NCI-H1436 (cell line): ENCODE measurements at places on chromosomes 2 and 18.

DNA sequence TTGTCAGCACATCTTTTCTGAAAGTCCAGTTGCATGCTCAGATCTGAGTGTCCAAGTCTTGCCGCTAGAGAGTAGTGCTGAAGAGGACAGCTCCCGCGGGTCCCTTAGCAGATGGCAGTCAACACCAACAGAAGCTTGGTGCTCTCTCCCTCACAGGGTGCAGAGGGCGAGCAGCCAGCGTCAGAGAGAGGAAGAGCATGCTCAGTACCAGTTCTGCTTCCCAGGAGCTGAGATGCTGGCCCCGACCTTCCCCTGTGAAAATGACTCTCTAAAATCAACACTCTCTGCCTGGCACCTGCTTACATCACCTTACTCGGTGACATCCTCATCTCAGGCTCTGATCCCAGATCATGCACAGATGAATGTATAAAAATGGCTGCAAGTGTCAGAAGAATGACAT is 86.0 kb upstream of the TWIST2 start:
- no peak for DNase-seq

DNA sequence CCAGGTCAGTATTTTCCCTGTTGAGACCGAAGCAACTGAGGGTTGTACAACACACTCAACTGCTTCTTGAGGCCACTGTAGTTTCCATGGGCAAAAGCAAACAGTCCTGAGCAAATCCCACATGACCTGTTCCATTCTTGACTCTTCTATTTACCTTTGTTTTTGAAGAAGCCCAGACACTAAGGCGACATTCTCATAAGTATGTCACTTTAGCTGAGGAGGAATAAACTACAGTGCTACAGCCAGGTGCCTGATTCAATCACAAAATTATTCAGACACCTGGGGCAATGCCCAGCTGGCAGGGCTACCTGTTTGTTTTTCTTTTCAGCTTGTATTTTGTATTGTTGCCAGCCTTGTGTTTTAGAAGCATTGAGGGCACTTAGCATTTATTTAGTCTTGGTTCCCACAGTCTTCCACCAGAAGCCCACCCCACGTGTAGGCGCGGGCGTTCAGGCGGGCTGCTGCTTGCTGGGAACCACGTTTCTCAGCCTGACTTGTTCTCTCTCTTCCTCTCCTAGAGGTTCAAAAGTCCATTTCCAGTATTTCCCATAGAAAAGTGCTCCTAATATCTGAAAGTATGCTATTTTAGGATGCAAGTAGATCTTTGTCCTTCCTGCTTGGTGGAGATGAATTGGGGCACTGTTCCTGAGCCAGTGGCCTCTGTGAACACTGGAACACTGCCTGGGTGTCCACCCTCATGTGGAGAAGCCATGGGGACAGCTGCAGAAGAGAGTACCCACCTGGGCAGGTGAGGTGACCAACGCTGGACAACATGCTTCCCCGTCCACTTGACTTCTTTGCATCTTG is 99.0 kb upstream of the COPS8 start:
- peak; percentile 55 for DNase-seq

DNA sequence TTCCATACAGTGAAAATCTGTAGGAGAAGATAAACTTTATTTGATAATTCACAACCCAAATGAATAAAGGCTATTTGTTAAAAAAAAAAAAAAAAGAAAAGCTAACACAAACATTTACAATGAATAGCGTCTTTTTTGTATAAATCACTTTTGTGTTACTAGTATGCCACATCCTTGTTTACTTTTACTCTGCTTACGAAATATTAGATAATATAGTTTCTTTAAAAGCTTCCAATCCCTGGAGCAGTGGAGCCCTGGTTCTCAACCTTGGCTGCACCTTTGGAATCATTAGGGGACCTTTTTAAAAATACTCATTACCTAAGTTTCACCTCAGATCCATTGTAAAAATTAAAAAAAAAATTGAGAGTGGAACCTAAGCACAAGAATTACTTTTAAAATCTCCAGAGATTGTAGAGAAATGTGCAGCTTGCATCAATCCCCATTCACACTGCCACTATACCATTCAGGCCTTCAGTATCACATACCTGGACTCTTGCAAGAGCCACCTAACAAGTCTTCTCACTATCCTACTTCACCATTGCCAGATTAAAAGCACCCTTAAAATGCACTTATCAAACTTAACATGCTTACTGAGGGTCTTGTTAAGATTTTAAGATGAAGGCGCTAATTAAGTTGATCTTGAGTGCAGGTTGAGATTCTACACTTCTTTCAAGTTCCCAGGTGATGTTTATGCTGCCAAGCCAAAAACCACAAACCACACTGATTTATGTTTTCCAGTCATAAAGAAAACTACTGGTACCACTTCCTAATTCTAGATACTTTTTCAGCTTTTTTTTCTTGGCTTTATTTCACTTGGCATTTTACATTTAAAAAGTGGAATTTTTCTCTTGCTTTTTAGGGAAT is 59.7 kb upstream of the ZC3H15 start:
- no peak for DNase-seq

- peak; percentile 82 for DNase-seq
These were observed 107.9 kb downstream of the KLHL29 start for GRCh38 chr2:23492921-23493320.

DNA sequence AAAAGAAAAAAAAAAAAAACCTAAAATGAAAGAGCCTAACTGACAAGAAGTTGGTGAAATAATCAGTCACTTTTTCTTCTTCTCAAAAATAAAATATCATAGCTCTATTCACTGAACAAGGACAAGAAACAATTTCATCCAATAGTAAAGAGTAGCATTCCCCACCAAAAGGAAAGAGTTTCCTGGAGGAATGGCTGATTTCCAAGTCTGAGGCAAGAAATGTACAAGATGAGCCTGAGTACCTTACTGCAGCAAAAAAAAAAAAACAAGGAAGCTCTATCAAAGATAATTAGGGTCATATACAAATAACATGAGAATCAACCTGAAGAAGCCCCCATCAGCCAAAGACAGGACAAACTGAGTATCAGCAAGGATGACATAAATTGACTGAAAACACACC is 11.5 kb downstream of the ROCK1 start:
- no peak for DNase-seq

- no peak for DNase-seq
These were observed 205.3 kb downstream of the ANAPC1 start for GRCh38 chr2:111678651-111679050.

- no peak for DNase-seq
These were observed 387.6 kb upstream of the TNP1 start for GRCh38 chr2:217247476-217247875.

GRCh38 chr2:9720352-9721093 is 89.7 kb upstream of the YWHAQ start:
- DNase-seq = peak; percentile 87

DNA sequence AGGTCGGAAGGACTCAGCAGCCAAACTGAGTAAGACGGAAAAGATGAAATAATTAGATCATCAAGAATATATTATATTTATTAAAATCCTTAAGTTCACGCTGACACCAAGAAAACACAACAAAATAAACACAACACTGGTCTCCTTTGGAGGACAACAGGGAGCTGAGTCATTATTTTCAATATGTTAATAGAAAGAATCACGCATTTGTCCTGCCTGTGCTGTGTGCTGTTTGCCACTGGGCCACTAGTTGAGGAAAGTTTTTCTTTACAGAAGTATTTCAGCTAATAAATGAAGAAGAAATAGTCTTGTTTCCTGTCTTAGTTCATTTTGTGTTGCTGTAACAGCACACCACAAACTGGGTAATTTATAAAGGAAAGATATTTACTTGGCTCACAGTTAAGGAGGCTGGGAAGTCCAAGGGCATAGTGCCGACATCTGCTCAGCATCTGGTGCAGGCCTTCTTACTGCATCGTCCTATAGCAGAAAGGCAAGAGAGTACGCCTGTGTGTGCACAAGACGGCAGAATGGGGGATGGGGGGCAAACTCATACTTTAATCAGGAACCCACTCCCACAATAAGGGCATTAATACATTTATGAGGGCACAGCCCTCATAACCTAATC is 88.0 kb downstream of the TCF7L1 start:
- no peak for DNase-seq

DNA sequence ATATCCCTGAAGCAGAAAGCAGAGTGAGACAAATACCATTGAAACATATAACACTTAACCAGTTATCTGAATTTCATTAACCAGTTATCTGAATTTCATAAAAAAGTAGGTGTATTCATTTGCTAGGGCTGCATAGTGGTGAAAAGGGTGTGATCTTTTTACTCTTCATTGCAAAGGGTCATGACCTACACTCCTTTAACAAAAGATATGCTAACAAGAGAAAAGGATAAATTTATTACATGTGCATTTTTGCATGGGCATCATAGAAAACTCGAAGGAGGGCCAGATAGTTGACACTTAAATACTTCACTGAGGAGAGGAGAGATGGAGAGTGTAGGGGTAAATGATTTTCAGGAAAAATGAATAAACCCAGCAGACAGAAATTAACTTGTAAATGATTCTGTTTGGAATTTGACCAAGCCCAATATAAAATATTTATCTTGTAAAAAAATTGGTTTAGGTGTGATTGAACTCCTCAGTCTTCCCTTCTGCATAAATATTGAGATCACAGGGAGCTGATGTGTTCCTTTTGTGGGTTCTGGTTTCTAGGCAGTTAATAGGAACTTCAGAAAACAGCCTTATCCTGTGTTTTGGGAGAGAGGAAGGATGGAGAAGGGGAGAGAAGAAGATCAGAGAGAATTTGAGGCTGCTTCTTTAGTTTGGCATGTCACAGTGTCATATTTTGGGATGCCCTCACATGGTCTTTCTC is 372.5 kb upstream of the SYT4 start:
- no peak for DNase-seq
